Jurkat, Clone E6-1 (cell line): ENCODE measurements at places on chromosomes 2 and 18.

DNA sequence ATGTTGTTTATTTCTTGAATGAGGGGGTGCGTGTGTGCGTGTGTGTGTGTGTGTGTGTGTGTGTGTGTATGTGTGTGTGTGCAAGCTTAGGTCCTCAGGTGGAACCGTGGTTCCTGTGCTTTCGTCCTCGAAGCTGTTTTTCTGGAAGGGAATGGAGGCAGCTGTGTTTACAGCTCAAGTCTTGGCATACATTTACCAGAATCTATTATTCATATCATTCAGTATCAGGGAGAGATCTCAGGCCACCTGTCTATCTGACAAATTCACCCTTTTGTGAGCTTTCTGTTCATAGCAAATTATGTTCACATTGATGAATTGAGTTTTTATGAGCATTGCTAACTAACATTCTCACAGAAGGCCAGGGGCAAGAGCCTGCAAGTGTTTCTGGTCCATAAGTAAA is 550.4 kb downstream of the ARHGAP15 start:
- DNase-seq = no peak

GRCh38 chr18:74499633-74500032 is 3.5 kb downstream of the CNDP2 start:
- DNase-seq = peak; percentile 31

- DNase-seq = peak; percentile 64
These were observed 12.3 kb downstream of the FLACC1 start for GRCh38 chr2:201344663-201345366.

DNA sequence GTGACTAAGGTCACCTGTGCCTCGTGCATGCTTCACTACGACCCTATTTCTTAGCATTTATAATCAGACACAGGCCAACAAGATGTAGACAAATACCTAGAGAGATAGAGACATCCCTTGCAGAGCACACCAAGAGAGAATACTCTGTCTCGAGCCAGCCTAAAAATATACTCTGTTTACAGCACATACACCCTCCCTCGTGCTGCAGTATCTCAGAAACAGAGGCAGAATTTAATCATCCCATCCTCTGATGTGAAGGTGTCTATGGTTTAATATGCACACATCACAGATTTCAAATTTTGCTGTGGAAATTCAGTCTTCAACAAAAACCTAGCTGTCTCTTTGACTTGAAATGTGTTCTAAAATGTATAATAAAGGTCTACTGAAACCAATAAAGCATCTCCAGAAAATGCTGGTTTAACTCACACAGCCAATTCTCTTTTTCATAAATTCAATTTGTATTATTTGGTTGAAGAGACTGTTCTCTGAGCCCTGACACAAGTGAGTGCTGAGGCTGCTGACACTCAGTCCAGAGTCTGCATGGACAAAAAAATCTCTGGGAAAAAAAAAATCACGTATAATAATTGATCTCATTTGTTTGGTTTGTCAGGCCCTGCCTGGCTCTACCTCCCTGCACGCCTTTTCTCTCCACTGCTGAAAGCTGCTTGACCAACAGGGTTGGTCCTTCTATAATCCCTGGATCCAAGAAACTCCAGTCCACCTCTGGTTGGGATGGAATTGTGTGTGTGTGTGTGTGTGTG is 142.0 kb upstream of the FSHR start:
- no peak for DNase-seq

DNA sequence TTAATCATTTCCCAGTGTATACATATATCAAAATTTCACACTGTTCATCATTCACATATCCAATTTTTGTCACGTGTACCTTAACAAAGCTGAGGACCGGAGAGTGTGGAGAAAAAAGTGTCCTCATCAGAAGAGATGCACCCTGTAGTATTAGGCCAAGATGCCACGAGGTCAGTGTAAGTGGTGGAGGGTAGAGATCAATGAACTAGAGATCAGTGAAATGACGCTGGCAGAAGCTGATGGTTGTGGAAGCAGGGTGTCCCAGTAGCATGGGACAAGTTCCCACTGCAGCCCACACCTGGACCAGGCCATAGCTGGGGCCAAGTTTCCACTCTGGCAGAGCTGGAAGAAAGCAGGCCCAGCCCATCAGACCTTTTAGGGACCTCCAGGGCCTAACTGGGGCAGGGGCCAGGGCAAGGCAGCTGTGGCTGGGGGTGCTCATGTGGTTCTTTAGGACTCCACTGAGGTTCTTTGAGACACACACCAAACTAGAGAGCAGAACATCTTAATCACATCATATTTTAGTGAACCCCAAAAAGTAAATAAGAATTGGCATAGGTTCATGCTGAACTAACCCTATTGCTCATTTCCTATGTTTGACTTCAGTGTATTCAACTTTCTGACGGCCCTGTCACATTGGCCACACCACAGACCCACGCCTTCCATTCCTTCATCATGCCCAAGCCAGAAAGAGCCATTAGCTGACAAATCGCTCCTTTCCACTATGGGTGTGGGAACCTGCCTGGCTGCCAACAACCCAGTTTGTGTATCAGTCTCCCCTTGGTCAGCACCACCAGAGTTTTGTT is 21.6 kb upstream of the GPR55 start:
- no peak for DNase-seq

DNA sequence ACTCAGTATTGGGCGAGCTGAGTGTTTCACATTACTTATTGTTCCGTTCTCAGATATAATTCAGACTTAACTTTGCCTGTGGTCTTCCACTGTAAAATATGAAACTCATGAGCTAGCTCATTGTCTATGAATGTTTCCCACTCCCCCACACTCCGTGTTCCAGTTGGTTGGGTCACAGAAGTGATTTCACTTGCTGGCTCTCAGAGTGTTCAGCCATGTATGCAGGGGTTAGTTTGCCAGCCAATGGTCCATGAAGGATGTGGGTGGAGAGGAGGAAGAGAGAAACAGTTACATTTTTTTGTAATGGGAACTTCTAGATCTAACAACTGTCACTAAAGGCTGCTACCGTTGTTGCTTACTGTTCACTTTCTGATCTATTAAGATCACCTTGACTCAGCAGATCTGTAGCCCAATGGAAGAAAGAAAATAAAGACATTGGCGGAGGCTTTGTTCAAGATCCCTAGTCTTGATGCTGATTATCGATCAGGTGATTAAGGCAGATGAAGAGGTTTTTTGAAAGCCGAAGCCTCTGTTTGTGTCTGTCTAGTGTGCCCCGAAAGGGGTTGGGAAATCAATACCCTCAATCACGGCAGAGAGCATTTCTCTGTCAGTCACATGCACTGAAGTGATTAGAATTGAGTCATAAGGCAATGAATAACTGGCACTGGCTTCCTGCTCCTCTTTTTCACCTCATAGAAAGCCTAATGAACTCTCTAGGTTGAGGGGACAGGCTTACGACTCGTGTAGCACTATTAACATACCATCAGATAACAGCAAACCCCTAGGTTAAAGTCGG is 279.7 kb upstream of the FIGN start:
- DNase-seq = no peak

GRCh38 chr2:237254369-237254861 is 159.5 kb downstream of the COL6A3 start:
- DNase-seq = no peak
